A172 (cell line): ENCODE measurements at places on chromosomes 7 and 10. TPM values are rescaled to one million over a fixed set of nuclear protein-coding genes. Genes with fewer than 3 reads are reported as not detected.

The TRIM50 gene
- not detected in 2 replicates for total RNA-seq

The ASAH2 gene
- 0.46 and 0.83 TPM in 2 replicates for total RNA-seq

The CTBP2 gene
- total RNA-seq = 35.0 and 35.5 TPM in 2 replicates

The PDZD7 gene
- total RNA-seq = 2.2 and 5.0 TPM in 2 replicates

The TSPAN33 gene
- total RNA-seq = 11.3 and 12.6 TPM in 2 replicates

The PAX4 gene
- total RNA-seq = not detected in 2 replicates

The TEX36 gene
- total RNA-seq = not detected in 2 replicates

DNA sequence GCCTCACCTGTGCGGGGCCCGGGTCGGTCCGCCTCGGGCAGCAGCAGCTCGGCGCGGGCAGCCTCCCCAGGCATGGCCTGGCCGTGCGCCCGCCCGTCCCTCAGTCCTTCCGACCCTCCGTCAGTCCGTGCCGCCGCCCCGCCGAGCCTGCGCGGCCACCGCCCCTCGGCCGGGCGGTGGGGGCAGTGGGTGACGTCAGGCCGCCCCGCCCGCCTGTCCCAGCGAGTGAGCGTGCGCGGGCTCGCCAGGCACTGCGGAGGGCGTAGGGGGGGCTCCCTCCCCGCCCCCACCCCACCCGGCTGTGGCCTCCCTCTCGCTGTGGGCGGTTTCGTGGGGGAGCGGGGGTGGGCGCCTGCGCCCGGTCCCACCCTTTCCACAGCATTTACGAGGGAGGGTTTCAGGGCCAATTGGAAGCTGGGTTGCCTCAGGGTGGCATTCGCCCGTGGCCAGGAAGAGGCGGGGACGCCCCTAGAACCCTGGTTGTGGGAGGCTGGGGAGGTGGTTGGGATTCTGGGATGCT is at the start of gene NACAD:
TSS of gene NACAD (minus strand) at position 149 of the 520 bp plus-strand sequence. CDS start at position 74, 75 bp downstream.
- no peak for DNase-seq

DNA sequence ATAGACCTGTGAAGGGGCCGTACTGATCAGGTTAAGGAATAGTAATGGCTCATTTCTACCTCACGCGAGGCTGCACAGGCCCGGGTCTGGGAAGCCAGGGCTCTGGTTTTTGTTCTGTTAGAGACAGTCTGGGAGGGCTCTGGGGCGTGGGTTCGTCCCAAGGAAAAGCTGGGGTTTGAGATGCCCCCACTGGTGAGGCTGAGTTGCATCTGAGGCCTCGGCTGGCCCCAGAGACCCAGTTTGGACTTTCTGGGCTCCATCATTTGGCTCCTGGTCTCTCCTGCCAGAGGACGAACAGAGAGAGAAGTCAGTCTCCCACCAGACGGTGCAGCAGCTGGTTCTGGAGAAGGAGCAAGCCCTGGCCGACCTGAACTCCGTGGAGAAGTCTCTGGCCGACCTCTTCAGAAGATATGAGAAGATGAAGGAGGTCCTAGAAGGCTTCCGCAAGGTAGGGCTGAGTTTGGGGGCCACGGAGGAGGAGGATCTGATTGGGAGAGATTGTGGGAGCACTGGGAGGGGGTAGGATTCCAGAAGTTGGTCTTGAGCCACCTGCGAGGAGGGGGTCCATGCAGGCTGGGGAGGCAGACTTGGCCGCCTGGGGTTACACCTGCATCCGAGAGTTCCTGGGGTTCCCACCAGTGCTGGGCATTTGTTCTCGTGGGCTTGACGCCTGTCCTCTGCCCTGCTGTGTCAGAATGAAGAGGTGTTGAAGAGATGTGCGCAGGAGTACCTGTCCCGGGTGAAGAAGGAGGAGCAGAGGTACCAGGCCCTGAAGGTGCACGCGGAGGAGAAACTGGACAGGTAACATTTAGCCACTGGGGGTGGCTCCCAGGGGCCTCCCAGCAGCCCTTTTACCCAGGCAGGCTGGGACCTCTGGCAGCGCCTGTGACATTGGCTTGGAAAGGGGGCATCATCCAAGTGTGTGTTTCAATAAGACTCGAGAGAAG is 22.5 kb upstream of the BTBD16 start:
- DNase-seq = no peak

DNA sequence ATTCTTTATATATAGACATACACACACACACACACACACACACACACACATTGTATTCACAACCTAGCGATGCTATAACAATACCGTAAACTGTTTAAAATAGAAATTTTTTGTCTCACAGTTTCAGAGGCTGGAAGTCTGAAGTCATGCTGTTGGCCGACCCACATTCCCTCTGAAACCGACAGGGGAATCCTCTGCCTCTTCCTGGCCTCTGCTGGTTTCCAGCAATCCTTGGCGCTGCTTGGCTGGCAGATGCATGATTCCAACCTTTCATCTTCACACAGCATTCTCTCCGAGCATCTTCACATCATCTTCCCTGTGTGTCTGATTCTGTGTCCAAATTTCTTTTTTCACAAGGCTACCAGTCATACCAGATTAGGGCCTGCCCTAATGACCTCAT is 94.8 kb downstream of the CCDC71L start:
- DNase-seq = no peak

DNA sequence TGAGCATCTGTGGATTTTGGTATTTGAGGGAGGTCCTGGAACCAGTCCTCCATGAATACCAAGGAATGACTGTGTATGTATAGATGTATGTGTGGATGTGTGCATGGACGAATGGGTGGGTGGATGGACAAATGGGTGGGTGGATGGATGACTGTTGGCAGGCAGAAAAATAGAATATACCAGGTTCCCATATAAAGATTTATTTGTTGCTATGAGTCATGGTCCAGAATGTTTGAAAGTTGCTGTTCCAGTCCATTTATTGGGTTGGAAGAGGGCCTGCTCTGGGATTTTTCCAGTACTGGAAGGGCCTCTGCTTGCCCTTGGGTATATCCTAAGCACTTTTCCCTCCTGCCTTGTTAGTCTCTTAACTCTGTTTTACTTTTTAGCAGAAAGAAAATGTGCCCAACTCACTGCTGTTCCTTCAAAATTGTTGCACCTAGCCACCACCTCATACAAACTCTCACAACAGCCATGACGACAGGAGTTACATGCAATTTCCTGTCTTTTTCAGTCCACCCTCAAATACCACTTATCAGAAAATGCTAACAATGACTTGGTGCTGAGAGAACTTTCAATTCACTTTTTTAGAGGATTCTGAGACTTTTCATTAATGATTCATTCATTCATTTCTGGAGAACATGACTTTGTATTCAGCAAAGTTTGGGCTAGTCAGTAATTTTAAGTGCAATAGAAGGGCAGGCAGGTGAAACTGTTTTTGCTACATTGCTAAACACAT is 108.1 kb downstream of the EEPD1 start:
- no peak for DNase-seq

DNA sequence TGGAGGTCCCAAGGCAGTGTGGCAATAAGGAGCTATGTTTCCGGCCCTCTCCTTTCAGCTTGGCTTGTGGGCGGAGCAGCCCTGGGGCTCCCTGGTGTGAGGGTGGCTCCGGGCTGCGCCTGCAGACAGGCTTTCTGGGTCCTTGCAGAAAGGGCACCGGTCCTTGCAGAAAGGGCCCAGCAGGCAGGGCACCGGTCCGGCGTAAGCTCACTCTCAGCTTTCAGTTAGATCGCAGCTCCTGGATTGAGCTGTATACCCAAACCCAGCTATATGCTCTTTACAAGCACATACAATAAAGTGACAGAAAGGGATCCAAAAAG is 293.8 kb upstream of the SHH start:
- DNase-seq = no peak
